ENCODE measurements at places on chromosomes 6 and 20. TPM values are rescaled to one million over a fixed set of nuclear protein-coding genes. Genes with fewer than 3 reads are reported as not detected.

PCMTD2 gene
- 64.1 TPM for total RNA-seq

MYB gene
- 4.7 TPM for total RNA-seq

FAM83C gene
- total RNA-seq: not detected

MGME1 gene
- 4.5 TPM for total RNA-seq

SCUBE3 gene
- total RNA-seq: not detected

GRCh38 chr20:4484379-4484997, 237.2 kb upstream of the PRND start:
- no peak for DNase-seq

- DNase-seq: no peak
Measured at GRCh38 chr20:694496-694895, 18.9 kb upstream of the SCRT2 start.

DNA sequence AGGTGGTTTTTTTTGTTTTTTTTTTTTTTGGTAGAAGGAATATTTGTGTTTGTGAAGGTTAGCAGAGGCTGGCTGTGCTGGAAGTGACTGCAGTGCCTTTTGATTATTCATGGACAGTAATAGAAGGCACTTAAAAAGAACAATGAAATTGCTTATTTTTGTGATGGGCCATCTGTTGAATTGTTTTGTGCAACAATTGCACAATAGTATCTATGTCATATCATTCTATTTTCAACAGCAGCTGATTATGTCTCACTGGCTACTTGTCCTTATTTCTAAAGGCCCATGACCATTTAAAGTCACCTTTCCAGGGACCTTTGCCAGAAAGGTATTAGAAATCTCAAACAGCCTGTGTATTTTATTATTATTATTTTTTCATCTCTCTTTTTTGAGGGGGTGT, 70.6 kb downstream of the AFG1L start:
- no peak for DNase-seq

DNA sequence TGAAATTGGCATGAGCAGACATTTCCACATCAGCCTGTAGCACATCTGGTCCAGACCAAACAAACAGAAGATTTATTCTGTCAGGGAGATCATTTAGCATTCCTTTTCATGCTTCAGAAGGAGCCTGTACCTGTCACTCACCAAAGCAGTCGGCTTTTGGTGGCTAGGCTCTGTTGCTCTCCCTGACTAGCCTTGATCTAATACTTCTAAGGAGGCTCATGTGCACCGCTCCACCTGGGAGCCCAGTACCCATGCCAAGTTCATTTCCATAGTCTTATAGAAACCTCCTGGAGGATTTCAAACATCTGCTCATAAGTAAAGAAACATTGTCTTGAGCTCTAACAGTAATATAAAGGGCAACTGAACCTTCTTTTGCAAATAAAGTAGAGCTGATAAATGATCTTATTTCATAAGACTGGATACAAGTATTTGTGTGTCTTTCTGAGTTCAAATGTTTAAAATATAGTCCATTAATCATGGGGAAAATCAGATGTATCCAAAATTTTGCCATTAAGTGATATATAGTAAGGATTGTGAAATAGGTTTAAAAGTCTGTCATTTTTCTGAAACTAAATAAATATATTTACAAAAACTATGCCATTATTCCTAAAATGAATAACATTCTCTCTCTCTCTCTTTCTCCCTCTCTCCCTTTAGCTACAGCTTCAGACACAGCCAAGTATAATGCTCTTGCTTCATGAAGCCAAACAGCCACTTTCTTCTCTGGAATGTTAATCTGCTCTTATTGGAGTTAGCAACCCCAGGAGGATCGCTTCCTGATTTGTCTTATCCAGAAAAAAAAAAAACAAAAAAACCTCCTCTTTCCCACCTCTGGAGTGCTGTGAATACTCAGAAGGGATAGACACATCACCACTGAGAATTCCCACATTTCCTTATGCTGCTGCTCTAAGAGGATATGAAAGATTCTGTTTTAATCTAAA, 192.7 kb upstream of the TFAP2D start:
- DNase-seq: no peak

GRCh38 chr6:157982102-157982562, 469 bp downstream of the SYNJ2 start:
- peak; percentile 42 for DNase-seq

DNA sequence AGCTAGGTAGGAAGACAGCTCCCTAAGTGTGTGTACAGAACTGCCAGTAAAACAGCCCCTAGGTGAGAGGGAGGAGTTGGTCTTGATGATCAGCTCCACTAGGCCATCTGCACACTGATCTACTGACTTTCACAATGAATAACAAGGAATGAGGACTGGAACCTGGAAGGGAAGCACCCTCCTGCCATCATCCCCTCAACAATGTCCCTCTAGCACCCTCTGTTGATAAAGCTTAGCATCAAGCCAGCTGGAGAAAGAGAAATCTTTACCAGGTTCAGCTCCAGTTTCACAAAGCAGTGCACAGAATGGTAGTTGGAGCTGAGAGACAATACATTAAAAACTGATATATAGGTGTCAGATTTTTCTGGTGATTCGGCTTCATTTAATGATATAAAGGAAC, 57.2 kb upstream of the IRAK1BP1 start:
- no peak for DNase-seq

GRCh38 chr6:70502484-70502883, 64.2 kb upstream of the SDHAF4 start:
- no peak for DNase-seq

- DNase-seq: no peak
Measured at GRCh38 chr6:148989585-148989984, 242.8 kb downstream of the UST start.

- no peak for DNase-seq
Measured at GRCh38 chr6:166729658-166730057, 102.6 kb upstream of the RPS6KA2 start.

GRCh38 chr6:85127696-85128243, 322.1 kb upstream of the NT5E start:
- DNase-seq: no peak

DNA sequence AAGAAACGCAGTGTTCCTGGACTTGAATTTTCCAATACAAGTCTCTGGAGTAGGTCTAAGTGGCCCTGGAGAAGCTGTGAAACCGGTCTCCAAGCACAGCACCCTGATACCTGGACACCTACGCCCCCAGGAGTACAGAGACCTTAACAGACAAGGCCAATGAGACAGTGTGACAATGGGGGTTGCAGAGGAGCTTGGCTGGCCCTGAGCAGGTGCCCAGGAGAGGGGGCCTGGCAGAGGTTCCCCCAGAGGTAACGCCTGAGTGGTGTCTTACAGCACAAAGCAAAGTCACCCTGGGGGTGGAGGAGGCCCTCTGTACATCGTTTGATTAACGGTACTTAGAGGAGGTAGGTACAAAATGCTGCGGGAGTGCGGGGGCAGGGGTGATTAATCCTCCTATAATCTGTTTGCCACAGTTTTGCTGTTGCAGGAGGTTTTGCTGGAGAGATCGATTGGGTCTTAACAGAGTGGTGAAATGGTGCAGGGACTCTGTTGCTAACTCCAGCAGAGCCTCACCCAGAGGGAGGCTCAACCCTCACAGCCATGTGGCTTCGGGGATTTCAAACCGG, 37.3 kb upstream of the APCDD1L start:
- DNase-seq: no peak

GRCh38 chr6:166927240-166927934, 29.0 kb downstream of the RNASET2 start:
- no peak for DNase-seq

- no peak for DNase-seq
Measured at GRCh38 chr6:2862712-2863181, 21.1 kb upstream of the SERPINB1 start.

DNA sequence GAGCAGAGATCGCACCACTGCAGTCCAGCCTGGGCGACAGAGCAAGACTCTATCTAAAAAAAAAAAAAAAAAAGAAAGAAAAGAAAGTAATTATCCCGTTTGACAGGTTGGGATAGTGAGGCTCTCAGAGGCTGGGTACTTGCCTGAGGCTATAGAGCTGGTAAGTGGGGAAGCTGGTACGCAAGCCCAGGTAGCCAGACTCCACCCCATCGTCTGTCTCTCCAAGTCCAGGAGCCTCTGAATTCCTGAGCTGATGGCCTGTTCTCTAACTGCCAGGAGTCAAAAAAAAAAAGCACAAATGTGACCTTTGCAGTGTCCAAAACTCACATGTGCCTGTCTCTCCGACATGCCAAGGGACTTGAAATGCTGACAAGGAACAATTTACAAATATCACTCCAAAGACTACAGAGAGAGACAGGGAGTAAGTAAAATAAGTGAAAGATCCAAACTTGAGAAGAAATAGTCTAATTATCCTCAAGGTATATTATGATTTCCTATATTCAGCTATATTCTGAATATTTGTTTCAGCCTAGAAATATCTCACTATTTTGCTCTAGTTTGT, 109.1 kb upstream of the SCAF8 start:
- DNase-seq: no peak

Data from CD8-positive, alpha-beta T cell (primary cell).